Tongue (tissue), 3 donors: ENCODE measurements at places on chromosomes 7 and 10. TPM values are rescaled to one million over a fixed set of nuclear protein-coding genes. Genes with fewer than 3 reads are reported as not detected.

The ANKRD1 gene
- 123 TPM for total RNA-seq

The GRM8 gene
- total RNA-seq: 0.41 TPM

The SAMD9 gene
- 10.9 TPM for total RNA-seq

The LEP gene
- not detected for total RNA-seq
